ENCODE measurements at places on chromosomes 3 and 15.

- H3K27me3 ChIP-seq = no peaks in the 10 kb centered on the region
- no peak for DNase-seq
- no peaks in the 10 kb centered on the region for H3K36me3 ChIP-seq
- peaks cover 12% of the 10 kb centered on the region for H3K4me1 ChIP-seq
These were observed 77.9 kb downstream of the SERPINI1 start for GRCh38 chr3:167813169-167814123.

- no peak for DNase-seq
- H3K4me1 ChIP-seq = peaks cover 2% of the 10 kb centered on the region
- no peaks in the 10 kb centered on the region for H3K36me3 ChIP-seq
- H3K27me3 ChIP-seq = no peaks in the 10 kb centered on the region
- H3K4me3 ChIP-seq = no peak overlapping the region
- H3K27ac ChIP-seq = no peak overlapping the region
These were observed 56.7 kb upstream of the NUDT16 start for GRCh38 chr3:131324923-131325322.

DNA sequence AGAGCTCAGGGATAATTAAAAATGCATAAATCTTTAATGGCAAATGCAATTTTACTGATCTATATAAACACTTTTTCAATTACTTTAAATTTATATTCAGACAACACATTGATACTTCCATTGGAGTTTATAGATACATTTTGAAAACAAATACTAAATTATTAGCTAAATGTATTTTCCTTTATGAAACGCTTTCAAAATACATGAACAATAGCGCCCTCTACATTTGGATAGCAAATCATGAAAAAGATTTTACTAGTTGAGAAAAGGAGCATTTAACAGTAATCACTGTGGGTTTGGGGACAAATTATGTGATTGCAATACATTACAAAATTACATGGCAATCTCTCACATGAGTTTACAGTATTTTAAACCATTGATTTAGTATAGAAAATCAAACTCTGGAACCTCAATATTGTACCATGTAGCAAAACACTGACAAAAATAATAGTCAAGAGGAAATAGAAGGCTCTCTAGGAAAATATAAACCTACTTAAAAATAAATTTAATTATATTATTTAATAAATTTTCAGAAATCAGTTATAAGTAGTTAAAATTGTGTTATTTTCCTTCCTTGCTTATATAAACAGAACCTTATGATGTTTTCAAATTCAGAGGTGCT lies 207.9 kb downstream of the ZIC1 start:
- H3K36me3 ChIP-seq = no peaks in the 10 kb centered on the region
- H3K27me3 ChIP-seq = peaks cover 2% of the 10 kb centered on the region
- no peak for DNase-seq

GRCh38 chr15:100528833-100529428 lies at the start of gene CERS3:
TSS of gene CERS3 (minus strand) at chr15:100528950. CDS start at chr15:100501849, 27,101 bp downstream.
- DNase-seq = no peak
- H3K27me3 ChIP-seq = peaks cover 22% of the 10 kb centered on the region
- no peaks in the 10 kb centered on the region for H3K36me3 ChIP-seq
- H3K4me1 ChIP-seq = no peaks in the 10 kb centered on the region

DNA sequence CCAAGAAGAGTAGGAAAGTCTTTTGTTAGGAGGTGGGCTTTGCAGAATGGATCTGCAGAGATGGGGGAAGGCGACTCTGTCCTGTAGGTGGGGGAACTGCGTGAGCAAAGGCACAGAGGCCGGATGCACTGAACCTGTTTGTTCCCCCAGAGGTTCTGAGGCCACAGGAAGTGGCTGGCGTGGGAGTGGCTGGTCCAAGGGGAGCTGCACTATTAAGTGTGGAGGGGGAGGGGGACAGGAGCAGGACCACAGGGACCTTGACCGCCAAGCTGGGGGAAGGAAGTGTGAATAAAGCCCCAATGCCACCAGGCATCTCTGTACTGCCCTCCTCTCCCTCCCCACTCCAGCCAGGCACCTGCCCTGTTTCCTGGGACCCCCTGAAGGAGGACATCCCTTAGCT lies 51.8 kb downstream of the CYP11A1 start:
- H3K36me3 ChIP-seq = no peaks in the 10 kb centered on the region
- DNase-seq = no peak
- H3K27me3 ChIP-seq = peaks cover 28% of the 10 kb centered on the region
- no peak overlapping the region for H3K27ac ChIP-seq
- H3K4me1 ChIP-seq = peaks cover 28% of the 10 kb centered on the region
- no peak overlapping the region for H3K4me3 ChIP-seq

- no peak overlapping the region for H3K4me3 ChIP-seq
- H3K4me1 ChIP-seq = peaks cover 14% of the 10 kb centered on the region
- H3K27me3 ChIP-seq = peaks cover 19% of the 10 kb centered on the region
- no peak for DNase-seq
- H3K27ac ChIP-seq = no peak overlapping the region
These were observed 16.7 kb upstream of the CCDC174 start for GRCh38 chr3:14634763-14635400.

GRCh38 chr3:77096966-77097890 lies 57.3 kb downstream of the ROBO2 start:
- H3K36me3 ChIP-seq = peaks cover 28% of the 10 kb centered on the region
- no peak overlapping the region for H3K27ac ChIP-seq
- no peaks in the 10 kb centered on the region for H3K27me3 ChIP-seq
- H3K4me1 ChIP-seq = peaks cover 4% of the 10 kb centered on the region

DNA sequence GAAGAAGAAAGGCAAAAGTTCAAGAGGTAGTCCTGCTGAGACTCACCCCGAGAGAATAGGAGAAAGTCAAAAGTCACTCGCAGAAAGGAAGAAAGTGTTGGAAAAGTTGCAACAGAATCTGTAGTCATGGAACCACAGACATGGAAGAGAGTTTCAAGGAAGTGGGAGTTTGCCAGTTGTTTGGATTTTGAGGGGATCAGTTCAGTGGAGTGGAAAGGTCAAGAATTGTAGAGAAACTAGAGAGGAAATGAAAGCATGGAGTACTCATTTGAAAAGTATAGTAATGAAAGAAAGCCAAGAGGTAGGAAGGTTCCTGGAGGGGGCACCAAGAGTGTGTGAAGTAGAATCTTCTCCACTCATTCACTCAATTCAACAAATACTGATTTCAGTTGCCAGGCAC lies 34.7 kb downstream of the SPTSSB start:
- H3K27me3 ChIP-seq = no peaks in the 10 kb centered on the region
- H3K4me1 ChIP-seq = peaks cover 4% of the 10 kb centered on the region
- H3K4me3 ChIP-seq = no peak overlapping the region
- DNase-seq = no peak

GRCh38 chr3:170473358-170473757 lies 54.7 kb downstream of the CLDN11 start:
- peaks cover 26% of the 10 kb centered on the region for H3K4me1 ChIP-seq
- H3K4me3 ChIP-seq = no peak overlapping the region
- no peak for DNase-seq
- H3K27ac ChIP-seq = no peak overlapping the region

GRCh38 chr3:43366481-43366880 lies 80.1 kb downstream of the SNRK start:
- H3K27ac ChIP-seq = no peak overlapping the region
- peaks cover 5% of the 10 kb centered on the region for H3K36me3 ChIP-seq
- H3K4me1 ChIP-seq = no peaks in the 10 kb centered on the region
- no peak overlapping the region for H3K4me3 ChIP-seq
- H3K27me3 ChIP-seq = no peaks in the 10 kb centered on the region

DNA sequence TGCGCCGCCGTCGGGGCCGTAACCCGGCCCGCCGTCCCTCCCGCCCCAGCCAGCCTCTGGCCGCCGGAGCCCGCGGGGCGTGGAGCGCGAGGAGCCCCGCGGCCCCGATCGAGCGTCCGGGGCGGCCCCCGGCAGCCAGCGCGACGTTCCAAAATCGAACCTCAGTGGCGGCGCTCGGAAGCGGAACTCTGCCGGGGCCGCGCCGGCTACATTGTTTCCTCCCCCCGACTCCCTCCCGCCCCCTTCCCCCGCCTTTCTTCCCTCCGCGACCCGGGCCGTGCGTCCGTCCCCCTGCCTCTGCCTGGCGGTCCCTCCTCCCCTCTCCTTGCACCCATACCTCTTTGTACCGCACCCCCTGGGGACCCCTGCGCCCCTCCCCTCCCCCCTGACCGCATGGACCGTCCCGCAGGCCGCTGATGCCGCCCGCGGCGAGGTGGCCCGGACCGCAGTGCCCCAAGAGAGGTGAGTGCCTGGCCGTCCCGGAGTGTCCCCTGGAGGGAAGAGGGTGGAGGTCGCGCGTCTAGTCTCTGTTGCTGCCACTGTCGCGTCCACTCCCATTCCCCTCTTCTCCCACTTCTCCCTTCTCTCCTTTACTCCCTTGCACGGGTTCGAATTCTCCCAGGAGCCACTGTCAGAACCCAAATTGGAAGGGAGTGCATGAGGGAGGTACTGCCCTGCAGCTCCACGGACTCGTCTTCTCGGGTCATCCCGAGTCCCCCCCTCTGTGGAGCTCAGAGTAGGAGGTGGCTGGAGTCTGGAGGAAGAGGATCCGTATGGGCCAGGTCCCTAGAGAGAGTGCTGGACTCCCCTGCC lies 585 bp downstream of the CSK start:
- H3K27ac ChIP-seq = peak overlapping the region; percentile 83
- H3K4me1 ChIP-seq = peaks cover 18% of the 10 kb centered on the region
- DNase-seq = peak; percentile 34
- H3K4me3 ChIP-seq = peak overlapping the region; percentile 87
- no peaks in the 10 kb centered on the region for H3K36me3 ChIP-seq

DNA sequence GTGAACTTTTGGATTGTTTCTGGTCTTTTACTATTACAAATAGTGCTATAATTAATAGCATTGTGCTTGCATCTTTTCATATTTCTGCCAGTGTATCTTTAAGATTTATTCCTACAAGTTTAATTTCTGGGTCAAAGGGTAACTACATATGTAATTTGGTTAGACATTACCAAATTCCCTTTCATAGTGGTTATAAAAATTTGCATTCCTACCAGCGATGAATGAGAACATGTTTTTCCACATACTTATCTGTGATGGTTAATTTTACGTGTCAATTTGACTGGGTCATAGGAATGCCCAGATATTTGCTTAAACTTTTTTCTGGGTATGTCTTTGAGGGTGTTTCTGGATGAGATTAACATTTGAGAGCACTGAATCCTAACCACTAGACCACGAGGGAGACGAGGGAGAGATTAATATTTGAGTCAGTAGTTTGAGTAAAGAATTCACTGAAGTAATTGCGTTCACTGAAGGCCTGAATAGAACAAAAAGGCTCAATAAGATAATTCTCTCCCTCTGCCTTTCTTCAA lies 132.3 kb upstream of the NEO1 start:
- DNase-seq = no peak
- peaks cover 1% of the 10 kb centered on the region for H3K4me1 ChIP-seq
- H3K4me3 ChIP-seq = no peak overlapping the region
- H3K27ac ChIP-seq = no peak overlapping the region
- no peaks in the 10 kb centered on the region for H3K36me3 ChIP-seq

- peak overlapping the region; percentile 99 for H3K4me3 ChIP-seq
- peaks cover 24% of the 10 kb centered on the region for H3K4me1 ChIP-seq
- DNase-seq = no peak
- no peaks in the 10 kb centered on the region for H3K36me3 ChIP-seq
- peak overlapping the region; percentile 91 for H3K27ac ChIP-seq
These were observed 620 bp upstream of the ANP32A start for GRCh38 chr15:68821190-68821840.

GRCh38 chr15:41115161-41115651 lies 874 bp downstream of the INO80 start:
- H3K4me1 ChIP-seq = peaks cover 4% of the 10 kb centered on the region
- H3K4me3 ChIP-seq = peak overlapping the region; percentile 84
- H3K36me3 ChIP-seq = peaks cover 3% of the 10 kb centered on the region
- peak overlapping the region; percentile 97 for H3K27ac ChIP-seq

DNA sequence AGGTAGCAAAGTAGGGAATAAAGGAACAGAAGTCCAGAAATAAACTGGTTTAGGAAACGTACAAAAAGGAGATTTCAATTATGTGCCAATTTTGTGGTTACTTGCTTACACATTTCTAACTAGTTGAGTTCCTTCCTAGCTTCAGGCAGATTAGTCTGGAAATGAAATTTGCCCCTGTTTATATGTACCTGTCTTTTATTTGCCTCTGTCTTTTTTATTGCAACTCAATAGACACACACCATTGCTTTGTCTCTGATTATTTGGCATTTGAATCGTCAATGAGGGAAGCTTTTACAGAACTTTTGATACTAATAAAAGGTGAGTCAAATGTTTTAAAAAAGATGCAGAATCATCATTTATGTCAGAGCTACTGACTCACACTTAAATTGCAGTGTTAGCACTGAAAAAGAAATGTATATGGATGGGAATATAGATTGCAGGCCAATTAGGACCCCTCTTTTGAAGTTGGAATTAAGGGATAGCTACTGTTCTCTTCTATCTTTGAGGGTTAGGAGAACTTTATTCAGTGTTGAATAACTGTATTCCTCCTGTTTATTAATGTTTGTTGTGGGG lies 60.5 kb downstream of the TRAK1 start:
- DNase-seq = no peak
- peaks cover 14% of the 10 kb centered on the region for H3K4me1 ChIP-seq
- H3K27ac ChIP-seq = no peak overlapping the region
- H3K27me3 ChIP-seq = no peaks in the 10 kb centered on the region
- H3K36me3 ChIP-seq = no peaks in the 10 kb centered on the region
- no peak overlapping the region for H3K4me3 ChIP-seq

DNA sequence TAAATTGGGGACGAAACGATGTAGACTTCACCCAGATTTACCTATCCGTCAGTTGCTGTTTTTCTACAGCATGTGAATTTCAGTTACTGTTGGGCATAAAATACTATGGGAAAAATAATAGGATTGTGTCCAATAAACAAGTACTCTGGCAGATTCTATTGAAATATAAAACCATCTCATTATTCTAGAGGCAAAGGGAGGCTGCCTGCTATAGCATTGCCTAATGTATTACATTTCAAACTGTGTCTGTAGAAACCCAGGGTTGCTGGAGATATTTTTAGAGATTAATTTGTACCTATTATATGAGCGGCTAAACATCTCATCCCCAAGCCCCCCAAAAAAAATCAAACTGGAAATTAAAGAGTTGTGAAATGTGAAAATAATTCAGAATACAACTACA lies 159.6 kb upstream of the IL12A start:
- no peak overlapping the region for H3K4me3 ChIP-seq
- no peak for DNase-seq
- no peaks in the 10 kb centered on the region for H3K36me3 ChIP-seq
- no peak overlapping the region for H3K27ac ChIP-seq
- H3K27me3 ChIP-seq = peaks cover 8% of the 10 kb centered on the region
- peaks cover 10% of the 10 kb centered on the region for H3K4me1 ChIP-seq

GRCh38 chr3:57810471-57811137 lies 54.5 kb downstream of the SLMAP start:
- H3K36me3 ChIP-seq = peaks cover 10% of the 10 kb centered on the region
- H3K27ac ChIP-seq = no peak overlapping the region
- H3K27me3 ChIP-seq = no peaks in the 10 kb centered on the region
- peaks cover 5% of the 10 kb centered on the region for H3K4me1 ChIP-seq
- no peak for DNase-seq
- H3K4me3 ChIP-seq = no peak overlapping the region

GRCh38 chr3:193980326-193980725 lies 155.6 kb upstream of the HES1 start:
- no peak for DNase-seq
- no peak overlapping the region for H3K27ac ChIP-seq
- no peak overlapping the region for H3K4me3 ChIP-seq

GRCh38 chr3:134373271-134374104 lies 759 bp downstream of the AMOTL2 start:
- H3K4me1 ChIP-seq = peaks cover 36% of the 10 kb centered on the region
- peaks cover 12% of the 10 kb centered on the region for H3K36me3 ChIP-seq

- DNase-seq = peak; percentile 85
- H3K4me1 ChIP-seq = no peaks in the 10 kb centered on the region
- no peak overlapping the region for H3K4me3 ChIP-seq
- no peaks in the 10 kb centered on the region for H3K36me3 ChIP-seq
- peaks cover 43% of the 10 kb centered on the region for H3K27me3 ChIP-seq
These were observed 9.4 kb upstream of the MESP1 start for GRCh38 chr15:89760303-89761008.
